ENCODE measurements at places on chromosomes 1 and 21.

GRCh38 chr1:39170731-39171667 lies 33.5 kb upstream of the MACF1 start:
- DNase-seq, result no peak

DNA sequence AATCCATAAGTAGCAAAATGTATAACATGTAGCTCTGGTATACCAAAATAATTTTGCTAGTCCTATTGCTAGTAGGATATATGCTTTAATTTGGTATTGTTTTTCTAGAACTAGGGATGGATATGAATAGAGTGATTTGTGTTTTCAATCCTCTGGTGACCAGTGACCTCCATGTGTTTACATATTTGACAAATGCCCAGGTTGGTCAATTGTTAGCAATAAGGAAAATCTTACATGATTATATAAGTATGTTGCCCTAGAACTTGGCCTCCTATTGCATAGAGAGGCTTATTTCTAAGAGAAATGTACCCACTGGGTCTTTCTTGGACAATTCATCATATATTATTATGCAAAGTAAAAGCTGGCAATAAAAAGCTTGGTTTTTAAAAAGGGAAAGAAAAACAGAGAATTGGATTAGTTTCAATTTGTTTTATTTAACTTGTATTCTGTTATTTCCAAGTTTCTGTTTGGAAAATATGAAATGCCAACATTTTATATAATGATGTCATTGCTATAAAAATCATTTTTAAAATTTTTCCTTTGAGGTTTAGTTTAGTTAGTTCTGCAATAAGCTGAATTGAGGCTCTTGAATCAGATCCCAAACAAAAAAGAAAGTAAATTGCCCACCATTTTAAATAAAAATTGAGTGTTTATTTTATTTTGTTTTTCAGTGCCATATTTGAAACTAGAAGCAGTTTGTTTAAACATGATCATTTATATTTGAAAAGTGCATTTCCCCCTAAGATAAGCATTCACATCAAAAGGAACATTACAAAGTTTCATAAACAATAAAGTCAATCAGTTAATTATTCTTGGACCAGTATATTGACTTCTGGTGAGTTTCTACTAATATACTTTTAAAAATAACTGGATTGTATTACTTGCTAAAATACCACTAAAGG lies 210.9 kb downstream of the ZC3H11B start:
- DNase-seq, result no peak

- no peak for DNase-seq
Observed at GRCh38 chr1:55334160-55334559, 119.0 kb upstream of the USP24 start.

- no peak for DNase-seq
Observed at GRCh38 chr1:51636764-51637522, 20.1 kb downstream of the OSBPL9 start.

GRCh38 chr1:25435397-25436108 lies 4.9 kb downstream of the MACO1 start:
- no peak for DNase-seq

DNA sequence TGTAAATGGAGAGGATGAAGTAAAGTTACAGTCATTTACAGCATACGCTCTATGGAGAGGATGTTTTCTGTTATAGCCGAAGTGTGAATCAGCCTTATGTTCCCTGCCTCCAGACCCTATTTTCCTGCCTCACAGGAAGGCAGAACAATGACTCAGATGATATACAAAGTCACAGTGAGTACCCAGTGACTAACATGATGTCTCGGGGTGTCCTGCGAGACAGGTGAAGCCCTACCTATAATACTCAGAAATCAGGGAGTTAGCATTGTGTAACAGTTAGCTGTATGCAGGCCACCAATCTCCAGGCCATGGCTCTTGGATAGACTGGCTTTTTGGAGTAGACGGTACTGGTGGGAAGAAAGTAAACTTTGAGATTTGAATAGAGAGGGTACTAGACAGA lies 55.6 kb upstream of the FBXO28 start:
- DNase-seq, result no peak

- DNase-seq, result no peak
Observed at GRCh38 chr21:38619992-38620479, 121.8 kb upstream of the ERG start.

DNA sequence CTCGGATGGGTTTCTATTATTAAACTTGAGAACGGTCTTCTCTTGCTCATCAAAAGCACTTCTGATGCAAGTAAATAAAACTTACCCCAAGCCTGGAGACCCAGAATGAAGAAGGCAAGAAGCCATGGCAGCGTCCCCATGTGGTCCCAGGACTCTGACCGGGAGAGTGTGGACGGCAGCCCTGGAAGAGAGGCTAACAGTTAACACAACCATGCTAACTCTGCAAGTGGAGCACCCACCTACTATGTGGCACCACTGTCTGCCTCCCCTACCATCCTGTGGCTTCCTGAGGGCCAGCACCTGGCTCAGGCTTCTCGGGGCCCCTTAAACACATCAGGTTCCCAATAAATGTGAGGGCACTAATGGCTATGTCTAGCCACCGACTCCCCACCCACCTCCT lies 2.2 kb downstream of the PGLYRP3 start:
- DNase-seq, result no peak

DNA sequence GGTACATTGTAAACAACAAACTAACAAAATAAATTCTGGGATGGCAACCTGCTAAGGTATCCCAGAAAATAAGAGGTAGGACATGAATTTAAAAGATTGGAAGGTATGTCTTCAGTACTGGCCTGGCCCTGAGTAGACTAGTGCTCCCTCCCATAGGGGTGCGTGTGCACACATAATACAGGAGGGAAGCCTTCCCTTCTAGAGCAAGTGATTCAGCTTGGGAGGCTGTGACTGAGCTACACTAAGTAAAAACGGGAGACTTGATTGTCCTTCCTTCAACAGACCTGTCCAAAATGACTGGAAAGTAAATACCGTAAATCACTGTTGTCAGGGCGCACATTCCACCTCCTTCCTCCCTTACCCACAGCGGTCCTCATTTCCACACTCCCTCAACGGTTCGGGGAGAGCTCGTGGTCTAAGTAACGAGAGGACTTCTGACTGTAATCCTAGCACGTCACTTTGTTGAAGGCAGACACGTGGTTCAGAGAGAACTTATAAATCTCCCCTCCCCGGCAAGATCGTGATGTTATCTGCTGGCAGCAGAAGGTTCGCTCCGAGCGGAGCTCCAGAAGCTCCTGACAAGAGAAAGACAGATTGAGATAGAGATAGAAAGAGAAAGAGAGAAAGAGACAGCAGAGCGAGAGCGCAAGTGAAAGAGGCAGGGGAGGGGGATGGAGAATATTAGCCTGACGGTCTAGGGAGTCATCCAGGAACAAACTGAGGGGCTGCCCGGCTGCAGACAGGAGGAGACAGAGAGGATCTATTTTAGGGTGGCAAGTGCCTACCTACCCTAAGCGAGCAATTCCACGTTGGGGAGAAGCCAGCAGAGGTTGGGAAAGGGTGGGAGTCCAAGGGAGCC lies at the start of gene TGFB2:
TGFB2 (plus strand) TSS at position 523 of the 859 bp plus-strand sequence. CDS start 1,366 bp downstream, outside the sequence.
- DNase-seq, result peak; percentile 63

DNA sequence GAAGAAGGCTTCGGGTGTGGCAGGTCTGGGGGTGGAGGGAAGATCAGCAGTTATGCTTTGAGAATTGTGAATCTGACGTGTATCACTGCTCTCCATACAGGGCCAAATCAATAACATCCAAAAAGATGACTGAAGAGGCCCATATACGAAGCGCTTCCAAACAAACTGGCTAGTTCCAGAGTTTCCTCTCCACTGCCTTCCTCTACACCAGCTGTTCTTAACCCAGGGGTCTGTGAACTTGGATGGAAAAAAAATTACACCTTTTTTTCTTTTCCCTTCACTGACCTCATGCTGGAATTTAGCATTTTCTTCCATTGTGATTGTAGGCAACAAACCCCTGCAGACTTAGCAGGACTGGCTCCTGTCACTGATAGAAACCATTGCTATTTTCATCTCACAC lies 77.1 kb upstream of the NBL1 start:
- DNase-seq, result no peak

DNA sequence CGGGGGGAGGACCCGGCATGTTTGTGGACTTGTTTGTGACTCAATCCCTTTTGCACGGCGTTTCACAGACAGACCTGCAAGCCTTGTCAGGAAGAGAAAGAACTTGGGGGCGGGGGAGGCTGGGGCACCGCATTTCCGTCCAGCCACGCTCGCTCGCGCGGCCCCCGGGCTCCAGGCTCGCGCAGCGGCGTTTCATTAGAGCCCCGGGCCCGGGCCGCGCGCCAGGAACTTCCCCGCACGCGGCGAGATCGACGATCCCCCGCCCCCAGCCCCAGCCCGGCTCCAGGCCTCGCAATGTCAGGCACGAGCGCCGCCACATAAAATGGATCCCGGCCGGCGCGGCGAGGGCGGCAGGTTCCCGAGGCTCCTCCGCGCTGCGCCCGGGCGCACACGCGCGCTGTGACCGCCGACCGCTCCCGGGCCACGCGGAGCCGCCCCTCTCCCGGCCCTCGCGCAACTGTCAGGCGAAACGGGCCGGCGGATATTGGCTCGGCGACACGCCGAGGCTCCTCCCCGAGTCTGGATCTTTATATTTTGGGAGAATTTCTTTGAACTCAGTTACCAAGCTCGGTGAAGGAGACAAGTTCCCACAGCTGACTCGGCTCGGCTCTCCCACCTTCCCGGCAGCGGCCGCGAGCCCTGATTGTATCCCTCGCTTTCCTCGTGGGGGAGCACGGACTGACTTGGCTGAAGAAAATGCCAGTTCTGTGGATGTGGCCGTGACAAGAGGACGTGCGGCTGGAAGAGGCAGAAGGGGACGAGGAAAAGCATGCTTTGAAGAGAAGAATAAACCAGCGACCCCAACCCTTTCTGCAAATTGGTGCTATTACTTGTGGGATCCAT lies at the start of gene KIF26B:
KIF26B (plus strand) TSS at position 557 of the 843 bp plus-strand sequence. CDS start 440 bp downstream, outside the sequence.
- DNase-seq, result peak; percentile 68

GRCh38 chr1:193058529-193059281 lies 455 bp downstream of the UCHL5 start:
- peak; percentile 86 for DNase-seq

DNA sequence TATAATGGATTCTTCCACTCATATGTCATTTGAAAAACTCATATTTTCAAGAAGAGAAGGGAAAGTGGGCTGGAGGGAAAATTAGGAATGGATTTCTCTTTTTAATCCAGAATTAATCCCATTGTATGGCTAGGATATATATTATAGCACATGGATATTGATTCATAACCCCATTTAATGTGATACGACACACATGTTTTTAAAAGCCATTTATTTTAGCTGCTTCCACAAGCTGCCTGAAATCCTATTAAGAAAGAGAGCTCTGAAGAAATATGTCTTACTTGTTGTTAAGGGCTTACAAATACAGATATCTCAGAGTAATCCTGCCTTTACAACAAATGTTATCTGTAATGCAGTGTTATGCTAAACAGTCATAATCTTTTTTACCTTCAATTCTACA lies 598.6 kb downstream of the AMY1C start:
- DNase-seq, result no peak

GRCh38 chr1:31831397-31832378 lies 15.9 kb upstream of the SPOCD1 start:
- peak; percentile 35 for DNase-seq

DNA sequence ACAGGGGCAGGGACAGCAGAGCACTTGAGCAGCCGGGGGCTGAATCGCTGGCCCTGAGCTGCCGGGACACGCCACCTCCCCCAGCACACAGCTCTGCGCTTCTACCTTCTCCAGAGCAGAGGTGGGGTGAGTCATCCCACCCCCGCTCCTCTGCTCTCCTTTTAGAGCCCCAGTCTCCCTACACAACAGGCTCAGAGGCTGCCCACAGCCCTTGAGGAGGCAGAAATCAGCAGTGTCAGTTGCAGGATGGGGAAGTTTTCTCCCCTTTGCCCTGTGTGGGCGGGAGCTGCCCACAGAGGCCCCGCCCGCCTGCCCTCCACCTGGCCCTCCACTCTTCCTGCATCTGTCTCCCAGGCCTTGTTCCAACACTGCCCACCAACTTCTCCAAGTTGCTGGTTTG lies 94.6 kb downstream of the STUM start:
- DNase-seq, result peak; percentile 83

DNA sequence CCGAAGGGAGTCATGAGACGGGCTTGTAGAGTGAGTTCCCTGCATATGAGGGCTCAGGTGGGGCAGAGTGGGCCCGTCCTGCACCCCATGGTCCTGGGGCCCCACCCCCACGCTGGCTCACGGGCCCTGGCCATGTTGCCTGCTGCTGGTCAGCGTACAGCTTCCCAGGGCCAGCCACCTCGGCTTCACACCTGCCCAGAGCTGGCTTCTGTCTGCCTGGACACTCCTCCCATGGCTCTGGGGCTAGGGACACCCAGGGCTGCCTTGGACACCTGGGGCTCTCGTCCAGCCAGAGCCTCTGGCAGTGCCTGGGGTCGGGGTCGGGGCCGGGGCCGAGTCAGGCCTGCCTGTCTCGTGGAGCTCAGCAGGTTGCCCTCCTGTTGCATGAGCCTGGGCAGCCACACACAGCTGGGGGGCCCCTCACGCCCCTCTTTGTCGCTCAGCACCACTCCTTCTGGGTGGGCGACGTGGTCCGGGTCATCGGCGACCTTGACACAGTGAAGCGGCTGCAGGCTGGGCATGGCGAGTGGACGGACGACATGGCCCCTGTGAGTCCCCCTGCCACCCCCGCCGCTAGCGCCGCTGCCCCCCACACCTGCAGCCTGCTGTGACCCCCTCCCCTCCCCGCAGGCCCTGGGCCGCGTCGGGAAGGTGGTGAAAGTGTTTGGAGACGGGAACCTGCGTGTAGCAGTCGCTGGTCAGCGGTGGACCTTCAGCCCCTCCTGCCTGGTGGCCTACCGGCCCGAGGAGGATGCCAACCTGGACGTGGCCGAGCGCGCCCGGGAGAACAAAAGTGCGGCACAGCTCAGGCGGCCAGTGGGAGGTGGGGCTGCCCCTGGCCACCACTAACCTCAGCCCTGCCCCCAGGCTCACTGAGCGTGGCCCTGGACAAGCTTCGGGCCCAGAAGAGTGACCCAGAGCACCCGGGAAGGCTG lies 5.5 kb upstream of the MMP23B start:
- peak; percentile 52 for DNase-seq

DNA sequence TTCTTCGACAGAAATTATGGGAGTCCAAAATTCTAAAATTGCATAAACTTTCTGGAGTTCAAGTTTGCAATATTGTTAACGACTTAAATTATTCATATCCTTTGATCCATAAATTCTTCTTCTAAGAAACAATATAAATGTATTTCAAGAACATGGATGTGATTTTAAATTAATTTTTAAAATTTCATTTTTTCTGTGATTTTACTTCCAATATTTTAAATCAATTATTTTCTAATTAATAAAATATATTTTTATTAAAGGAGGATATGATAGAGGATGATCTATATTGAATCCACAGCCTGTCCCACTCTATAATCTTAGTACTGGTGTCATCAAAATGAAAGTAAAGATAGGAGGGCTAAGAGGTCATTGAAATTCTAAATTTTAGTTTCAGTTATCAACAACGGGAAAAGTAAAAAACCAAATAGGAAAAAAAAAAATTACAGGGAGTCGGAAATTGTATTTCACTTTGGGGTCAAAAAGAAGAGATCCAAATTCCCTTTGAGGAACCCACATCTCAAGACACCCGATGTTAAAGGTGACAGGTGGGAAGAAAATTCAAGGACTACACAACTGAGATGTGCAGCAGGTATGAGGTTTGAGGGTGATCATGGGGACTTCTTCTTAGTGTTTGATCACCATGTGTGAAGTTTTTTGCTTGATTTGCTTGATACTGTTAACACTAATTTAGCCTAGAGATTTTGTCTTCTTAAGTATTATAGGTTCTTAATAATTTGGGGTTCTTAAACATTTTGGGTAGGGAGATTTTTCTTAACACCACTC lies 154.8 kb upstream of the RGS18 start:
- no peak for DNase-seq
